NCI-H1694 treated with DMSO at 0.1 percent for 48 hours (cell line): ENCODE measurements at places on chromosomes 5 and 9.
A peak's percentile ranks its signal among the peaks of the same experiment; 100 is the strongest.

- DNase-seq: no peak
These were observed 127.2 kb upstream of the MARCHF11 start for GRCh38 chr5:16306812-16307211.

DNA sequence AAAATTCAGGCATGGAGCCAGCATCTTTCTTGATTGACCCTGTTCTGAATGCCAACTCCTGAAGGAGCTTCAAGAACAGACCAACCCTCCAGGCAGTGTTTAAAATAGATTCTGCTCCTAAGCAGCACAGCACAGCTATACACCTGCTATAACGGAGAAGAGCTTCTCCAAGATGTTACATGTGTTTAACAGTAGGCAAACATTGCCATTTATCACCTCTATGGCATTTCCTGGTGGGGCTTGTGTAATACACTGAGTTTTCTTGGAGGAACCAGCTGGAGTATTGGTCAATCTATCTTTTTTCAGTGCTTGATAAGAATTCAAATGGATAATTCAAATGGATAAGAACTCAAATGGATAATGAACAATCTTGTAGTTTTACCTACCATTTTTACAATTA lies 615.1 kb downstream of the CDH12 start:
- no peak for DNase-seq

DNA sequence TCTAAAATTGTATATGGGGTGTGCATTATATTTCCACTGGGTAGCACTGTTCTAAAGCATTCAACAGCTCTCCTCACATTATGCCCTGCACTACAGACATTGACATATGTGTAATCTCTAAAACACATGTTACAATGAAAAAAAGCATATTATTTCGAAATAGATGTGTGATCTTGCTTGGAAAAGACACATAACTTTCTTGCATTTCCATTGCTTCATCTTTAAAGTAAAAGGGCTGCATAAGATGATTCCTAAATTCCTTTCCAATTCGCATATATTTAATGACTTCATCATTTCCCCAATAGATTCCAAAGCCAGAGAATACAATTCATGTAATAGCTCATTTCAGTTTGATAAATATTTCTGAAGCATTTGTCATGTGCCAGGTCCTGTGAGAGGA lies 566.9 kb downstream of the PDE4D start:
- DNase-seq: no peak

DNA sequence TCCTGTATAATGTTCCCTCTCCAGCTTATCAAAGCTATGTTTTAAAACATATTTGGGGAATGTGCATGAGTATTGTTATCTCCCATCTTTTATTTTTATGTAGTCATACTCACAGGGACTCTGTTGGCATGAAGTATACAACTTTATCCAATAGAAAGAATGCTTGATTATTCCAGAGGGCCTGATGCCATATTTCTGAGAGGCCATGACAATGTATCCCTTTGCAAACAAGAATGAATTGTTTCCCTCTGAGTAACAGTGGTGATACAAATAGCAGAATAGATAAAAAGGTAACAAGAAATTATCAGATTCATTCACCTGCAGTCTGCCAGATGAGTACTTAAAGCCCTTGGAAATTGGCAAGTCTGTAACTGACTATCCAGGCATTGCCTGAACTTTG lies 125.9 kb downstream of the PLK2 start:
- DNase-seq: no peak

DNA sequence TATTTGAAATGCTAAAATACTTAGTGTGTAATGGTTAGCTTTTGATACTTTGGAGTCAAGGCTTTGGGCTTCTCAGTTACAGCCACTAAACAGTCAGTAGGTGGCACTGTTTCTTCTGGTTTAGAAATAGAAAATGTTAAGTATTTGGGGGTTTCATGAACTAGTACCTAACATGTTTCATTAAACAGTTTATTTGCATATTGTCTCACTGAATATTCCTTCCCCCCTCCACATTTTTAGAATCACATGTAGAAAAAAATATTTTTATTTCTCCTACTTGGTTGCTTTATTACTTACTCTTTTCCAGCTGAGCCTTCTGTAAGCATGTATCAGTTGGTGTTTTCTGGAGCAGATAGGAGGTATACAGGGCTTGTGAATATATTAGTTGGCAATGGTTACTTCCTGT lies 48.0 kb downstream of the IPO11 start:
- peak; percentile 53 for DNase-seq

DNA sequence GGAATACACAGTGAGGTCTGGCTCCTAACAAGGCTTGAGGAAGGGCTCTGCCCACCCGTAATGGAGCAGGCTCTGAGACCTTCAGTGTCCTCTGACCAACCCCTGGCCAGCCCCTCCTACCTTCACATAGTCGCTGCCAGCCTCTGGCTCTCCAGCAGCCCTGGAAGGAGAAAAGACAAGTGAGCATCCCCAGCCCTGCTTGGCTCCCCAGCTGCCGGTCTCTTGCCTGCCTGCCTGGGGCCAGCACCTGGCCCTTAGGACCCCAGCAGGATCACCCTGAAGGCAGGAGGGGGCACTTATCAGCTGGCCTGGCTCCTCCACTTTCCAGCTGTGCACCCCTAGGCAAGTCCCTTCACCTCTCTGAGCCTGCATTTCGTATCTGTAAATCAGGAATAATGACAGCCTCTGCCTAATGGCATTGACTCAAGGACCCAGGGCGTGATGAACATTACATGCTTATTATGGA lies 16.9 kb downstream of the SH2D3C start:
- no peak for DNase-seq

DNA sequence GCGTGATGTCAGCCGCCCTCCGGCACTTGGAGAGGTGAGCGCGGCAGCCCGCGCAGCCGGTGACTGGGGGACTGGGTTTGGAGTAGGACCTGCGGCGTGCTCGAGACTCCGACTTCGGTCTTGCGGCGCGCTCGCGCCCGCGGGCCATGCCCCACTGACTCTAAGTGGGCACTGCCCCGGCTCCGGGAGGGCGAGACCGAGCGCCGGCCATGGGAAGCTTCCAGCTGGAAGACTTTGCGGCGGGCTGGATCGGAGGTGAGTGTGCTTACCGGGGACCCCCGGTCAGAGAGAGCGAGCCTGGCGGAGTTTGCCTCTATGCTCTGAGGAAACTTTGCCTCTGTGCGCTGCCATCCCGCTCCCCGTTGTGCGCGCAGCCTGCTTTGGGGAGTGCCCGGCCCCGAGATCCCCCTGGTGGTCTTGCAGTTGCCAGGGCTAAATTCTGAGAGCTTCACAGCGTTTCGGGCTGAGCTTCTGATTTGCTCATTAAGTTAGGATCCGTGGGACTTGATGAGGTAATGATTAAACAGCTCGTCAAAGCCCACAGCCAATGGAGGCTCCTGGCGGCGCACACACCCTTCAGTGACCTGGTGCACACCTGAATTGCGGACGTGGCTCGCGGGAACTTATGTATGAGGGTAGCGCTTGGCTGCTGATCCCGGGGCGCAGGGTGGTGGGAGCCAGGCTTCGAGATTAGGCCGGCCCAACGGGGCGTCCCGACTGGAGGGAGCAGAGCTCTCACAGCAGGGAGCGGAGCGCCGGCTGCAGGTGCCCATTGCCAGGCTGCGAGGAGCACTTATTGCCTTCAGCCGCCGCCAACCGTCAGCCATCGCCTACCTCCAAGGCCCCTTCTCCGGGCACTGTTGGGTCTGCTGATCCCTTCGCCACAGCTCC lies at the start of gene SLC25A48:
SLC25A48 (plus strand) TSS at position 25 of the 891 bp plus-strand sequence; CDS start at position 210, 185 bp downstream.
- DNase-seq: peak; percentile 53

- DNase-seq: no peak
These were observed 83.9 kb downstream of the NR2F1-AS1 start for GRCh38 chr5:93497096-93497495.

DNA sequence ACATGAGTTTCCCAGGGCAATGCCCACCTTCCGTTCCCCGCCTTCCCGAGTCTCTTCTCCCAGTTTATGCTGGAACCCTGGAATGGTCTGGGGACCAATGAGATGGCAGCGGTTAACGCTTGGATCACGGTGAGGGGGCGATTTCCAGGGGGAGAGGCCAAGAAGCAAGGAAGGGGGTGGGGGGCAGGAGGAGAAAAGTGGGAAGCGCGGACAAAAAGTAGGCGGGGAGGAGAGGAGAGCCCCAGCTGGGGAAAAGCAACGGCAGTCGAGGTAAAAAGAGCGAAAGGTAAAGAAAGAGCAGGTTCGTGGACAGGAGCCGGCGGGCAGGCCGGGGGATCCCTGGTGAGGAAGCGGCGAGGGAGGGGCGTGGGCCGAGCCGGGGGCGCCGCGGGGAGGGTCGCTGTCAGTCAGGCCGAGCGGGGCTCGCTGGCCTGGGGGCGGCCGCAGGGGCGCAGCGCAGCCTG lies 508 bp upstream of the SNCAIP start:
- no peak for DNase-seq

DNA sequence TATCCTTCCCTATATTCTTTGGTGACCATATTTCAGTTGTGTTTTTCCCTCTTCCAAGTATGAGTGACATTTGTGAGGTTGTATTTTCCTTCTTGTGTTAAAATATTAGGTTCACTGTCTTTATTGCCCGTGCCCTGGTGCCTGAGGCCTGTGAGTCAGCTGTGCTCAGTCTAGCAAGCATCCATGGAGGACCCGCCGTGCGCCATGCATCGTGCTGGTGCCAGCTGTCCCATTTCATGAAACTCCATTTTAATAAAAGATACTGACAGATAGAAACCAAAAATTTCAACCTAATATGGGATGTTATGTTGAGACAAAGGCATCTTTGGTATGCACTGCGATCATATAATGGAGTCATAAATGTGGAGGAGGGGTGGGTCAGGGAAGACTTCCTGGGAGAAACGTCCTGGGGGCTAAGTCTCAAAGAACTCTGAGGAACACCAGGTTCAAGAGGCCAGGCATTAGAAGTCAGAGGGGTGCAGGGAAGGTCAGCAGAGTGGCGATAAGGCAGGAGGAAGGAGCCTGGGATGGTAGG lies 34.0 kb upstream of the FGF1 start:
- DNase-seq: no peak

DNA sequence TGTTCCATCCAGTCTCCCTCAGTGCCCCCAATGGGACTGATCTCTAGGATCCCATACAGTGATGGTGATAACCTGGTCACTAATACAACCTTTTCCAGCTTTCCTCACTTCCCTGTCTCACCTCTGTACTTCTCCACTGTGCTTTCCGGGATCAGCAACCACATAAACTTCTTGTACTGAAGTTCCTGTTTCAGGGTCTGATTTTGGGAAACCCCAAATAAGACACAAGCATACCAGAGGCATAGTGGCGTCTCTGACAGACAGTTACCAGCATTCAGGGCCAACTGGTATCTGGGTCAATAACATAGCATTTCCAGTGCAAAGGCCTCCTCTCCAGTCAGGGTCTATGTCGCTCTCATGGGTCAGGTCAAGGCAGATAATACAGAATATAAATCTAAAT lies 64.3 kb downstream of the GLDC start:
- no peak for DNase-seq

GRCh38 chr9:136407911-136408310 lies 2.5 kb downstream of the ENTR1 start:
- DNase-seq: no peak

DNA sequence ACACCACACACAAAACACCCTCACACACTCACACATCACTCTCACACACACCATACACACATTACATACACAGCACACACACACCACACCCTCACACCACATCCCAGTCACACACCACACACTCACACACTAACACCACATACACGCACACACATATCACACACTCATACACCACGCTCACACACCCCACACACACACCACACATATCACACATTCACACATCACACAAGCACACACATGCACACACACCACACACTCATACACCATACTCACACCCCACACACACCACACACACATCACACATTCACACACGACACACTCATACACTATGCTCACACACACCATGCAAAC lies 543 bp upstream of the UBE2QL1 start:
- DNase-seq: no peak

DNA sequence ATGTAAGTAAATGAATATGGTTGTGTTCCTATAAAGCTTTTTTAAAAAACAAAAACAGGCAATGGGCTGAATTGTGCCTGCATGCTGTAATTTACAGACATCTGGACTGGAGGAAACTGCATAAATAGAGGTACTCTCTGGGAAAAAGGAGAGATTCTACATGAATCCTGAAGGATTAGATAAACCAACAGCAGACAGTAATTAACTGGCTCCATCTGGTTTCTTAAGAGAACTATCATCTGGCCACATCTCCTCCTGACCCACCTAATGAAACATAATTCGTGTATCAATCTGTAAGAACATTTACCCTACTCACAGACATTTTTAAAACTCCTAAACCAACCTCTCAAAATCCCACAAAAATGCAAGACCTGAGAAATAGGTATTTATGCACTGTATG lies 528.1 kb upstream of the ST8SIA4 start:
- DNase-seq: no peak

DNA sequence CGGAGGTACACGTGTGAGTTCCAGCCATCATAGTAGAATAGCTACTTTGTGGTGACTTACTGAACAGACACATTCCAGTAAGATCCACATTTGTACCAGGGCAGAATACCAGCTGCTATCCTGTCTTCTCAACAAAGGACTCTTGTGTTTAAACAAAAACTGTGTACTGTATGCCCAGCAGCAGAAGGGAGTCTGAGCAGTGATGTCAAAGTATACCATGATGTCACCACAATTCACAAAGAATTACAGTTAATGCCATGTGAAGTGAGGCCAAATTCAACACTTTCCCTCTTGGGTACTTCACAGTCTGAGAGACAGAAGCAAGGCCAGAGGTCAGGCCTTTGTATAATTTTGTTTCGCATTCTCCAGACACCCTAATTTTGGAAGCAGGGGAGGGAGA lies 137.0 kb downstream of the ADAMTSL1 start:
- DNase-seq: no peak

GRCh38 chr9:117101008-117101407 lies 313.8 kb downstream of the ASTN2 start:
- DNase-seq: no peak

- DNase-seq: no peak
These were observed 21.6 kb downstream of the BTNL9 start for GRCh38 chr5:181061645-181062044.

DNA sequence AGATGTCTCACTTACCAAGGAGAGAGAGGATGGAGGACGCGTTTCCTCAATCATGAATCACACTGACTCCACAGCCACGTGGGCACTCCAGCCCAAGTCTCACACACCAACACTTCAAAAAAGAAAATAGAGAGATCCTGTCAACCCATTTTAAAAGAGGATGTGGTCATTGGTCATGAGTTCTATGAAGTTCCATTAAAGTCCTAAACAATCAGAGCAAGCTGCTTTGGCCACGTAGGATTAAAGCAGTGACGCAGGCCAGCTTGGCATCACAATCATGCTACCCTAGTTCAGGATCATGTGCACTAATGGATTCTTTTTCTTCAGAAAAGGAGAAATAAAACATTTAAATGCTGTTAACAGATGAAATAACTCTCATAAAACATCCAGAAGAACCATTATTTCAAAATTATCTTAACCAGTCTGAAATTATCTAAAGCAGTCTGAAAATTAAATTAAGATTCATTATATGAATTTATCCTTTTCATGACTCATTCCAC lies 108.1 kb downstream of the SEMA5A start:
- no peak for DNase-seq

DNA sequence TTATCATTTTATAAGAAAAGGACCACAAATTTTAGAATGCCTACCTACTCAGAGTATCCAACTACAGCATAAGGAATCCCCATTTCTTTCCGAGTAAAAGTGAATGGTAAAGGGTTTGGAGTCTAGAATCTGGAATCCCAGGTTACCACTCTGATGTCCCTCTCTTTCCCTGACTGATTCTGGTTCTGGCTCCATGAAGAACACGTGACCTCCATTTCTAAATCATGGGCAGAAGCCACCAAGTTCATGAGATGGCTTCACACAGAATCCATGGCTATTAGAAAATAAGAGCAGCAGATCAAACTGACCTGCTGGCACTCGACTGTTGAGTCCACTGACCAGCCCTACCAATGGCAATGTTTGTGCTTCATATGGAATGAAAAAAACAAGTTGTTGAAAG lies 40.7 kb downstream of the PFDN1 start:
- no peak for DNase-seq

- no peak for DNase-seq
These were observed 80.1 kb upstream of the TNFAIP8 start for GRCh38 chr5:119275601-119276173.
